ENCODE measurements at places on chromosomes 7 and 10.

GRCh38 chr10:3528271-3528670 is 256.7 kb downstream of the KLF6 start:
- no peak for DNase-seq

GRCh38 chr10:97514344-97514743 is 15.6 kb downstream of the UBTD1 start:
- DNase-seq = no peak

DNA sequence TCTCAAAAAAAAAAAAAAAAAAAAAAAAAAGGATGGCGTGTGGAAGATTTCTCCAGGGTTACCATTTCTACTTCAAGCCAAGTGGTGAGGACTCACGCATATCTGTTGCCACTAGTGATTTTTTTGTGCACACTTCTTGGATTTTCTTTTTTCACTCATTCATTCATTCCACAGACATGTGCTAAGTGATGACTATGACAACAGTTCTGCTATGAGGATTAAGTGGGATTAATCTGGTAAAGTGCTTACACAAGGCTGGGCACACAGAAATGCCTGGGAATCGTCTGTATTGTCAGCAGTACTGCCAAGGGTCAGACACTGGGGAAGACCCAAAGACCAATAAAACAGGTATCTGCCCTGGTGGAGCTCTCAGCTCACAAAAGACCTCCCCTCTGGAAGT is 6.3 kb upstream of the OPN1SW start:
- DNase-seq = no peak

GRCh38 chr10:71065659-71066058 is 146.7 kb upstream of the UNC5B start:
- no peak for DNase-seq

DNA sequence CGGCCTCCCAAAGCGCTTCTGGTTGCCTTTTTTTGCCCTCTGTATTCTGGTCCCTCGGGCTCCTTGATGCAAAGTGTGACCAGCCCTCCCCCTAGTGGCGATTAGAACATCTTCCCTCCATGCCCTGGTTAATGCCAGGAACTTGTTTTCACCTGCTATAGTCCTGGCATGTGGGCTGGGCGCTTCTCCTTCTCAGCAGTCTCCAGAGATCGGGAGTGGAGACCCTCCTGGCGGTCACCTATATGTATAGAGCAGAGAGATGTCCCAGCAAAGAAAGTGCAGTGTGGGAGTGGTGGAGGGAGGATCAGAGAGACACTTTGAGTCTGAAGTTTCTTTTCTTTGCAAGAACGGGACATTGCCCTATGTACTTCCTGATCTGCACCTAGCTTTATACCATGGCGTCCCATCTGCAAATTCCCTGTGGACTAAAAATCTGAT is 264.1 kb downstream of the OTUD1 start:
- DNase-seq = no peak

DNA sequence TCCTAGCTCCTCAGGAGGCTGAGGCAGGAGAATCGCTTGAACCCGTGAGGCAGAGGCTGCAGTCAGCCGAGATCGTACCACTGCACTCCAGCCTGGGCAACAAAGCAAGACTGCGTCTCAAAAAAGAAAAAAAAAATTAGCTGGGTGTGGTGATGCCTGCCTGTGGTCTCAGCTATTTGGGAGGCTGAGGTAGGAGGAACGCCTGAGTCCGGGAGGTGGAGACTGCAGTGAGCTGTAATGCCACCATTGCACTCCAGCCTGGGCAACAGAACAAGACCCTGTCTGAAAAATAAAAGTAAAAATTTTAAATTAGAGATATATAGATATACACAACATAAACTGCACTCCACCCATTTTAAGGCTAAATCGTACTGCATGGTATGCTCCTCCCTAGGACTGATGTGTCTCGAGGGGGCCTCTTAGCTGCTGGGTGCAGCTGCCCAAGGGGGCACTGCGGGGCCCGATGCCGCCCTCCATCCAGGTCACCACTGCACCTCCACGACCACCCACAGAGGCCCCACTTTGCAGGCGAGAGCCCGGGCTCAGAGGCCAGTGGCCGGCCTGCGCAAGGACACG is 40.9 kb upstream of the FOXK1 start:
- no peak for DNase-seq

GRCh38 chr7:157494506-157495176 is 157.8 kb downstream of the DNAJB6 start:
- no peak for DNase-seq

GRCh38 chr10:96089116-96089515 is 41.0 kb upstream of the ZNF518A start:
- DNase-seq = no peak

GRCh38 chr10:88467835-88468485 is 115.2 kb downstream of the RNLS start:
- no peak for DNase-seq

- DNase-seq = peak; percentile 13
Observed at GRCh38 chr7:87599336-87599735, 1.3 kb downstream of the ABCB1 start.

DNA sequence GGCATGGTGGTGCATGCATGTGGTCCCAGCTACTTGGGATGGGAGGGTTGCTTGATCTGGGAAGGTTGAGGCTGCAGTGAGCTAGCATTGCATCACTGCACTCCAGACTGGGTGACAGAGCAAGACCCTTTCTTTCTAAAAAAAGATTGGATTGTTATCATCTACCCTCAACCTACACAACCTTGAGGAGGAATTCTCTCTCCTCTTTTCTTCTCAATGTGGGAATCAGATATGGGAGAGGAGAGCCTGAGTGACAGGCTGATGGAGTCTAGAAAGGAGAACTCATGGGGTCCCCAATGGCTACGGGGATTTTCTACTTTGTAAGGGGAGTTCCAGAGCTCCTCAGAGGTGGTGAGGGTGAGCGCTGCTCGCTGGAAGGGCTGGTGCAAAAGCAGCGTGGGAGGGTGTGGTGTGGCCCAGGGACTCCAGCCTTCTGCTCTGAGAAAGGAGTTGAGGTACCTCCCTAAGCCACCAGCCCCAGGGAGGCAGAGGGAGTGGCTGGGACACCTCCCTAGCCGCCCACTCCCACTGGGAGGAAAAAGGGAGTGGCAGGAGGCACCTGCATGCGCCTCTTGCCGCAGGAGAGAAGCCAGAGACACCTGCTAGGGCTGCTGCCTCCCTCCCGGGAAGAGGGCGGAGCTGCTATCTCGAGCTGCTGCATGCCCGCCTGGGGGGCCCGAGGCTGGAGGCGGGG is 48.4 kb downstream of the GATA3 start:
- no peak for DNase-seq

- DNase-seq = peak; percentile 91
Observed at GRCh38 chr7:604001-604883, 84.6 kb upstream of the PDGFA start.

DNA sequence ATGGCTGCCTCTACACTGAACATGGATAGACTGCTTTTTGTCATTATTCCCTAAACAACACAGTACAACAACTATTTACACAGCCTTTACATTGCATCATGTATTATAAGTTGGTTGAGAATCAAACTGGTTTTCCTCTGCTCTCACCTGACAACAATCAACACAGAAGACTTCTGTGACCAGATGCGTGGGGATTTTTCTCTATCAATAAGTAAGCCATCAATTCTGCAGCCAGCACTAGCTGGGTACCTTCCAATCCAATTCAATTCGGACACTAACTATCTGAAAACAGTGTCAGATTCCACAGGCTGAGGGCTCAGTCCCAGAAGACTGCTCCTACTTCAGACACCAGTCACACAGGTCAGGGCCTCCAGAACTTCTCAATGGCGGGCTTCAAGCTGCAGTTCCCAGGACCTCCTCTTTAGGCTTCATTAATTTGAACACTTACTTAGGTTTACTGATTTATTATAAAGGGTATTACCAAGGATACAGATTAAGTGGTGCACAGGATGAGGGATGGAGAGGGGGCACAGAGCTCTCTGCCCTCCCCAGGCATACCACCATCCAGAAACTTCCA is 36.4 kb upstream of the ASL start:
- no peak for DNase-seq

GRCh38 chr7:105675934-105676371 is 94.7 kb upstream of the EFCAB10 start:
- peak; percentile 19 for DNase-seq

- no peak for DNase-seq
Observed at GRCh38 chr7:124843336-124843735, 77.7 kb upstream of the GPR37 start.

DNA sequence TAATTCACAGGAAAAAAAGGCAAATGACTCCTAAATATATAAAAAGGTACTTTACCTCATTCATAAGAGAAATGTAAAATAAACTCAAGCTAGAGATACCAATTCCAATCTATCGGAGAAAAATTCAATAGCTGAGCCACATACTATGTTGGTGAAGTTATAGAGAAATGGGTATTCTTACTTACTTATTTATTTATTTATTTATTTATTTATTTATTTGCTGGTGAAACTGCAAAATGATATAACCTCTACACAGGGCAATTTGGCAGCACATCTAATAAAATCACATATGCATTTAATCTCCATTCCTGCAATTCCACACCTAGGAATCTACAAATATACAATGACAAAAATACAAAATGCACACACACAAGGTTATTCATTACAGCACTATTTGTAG is 117.5 kb upstream of the TMEM168 start:
- no peak for DNase-seq

- no peak for DNase-seq
Observed at GRCh38 chr10:50512743-50513416, 110.9 kb downstream of the SGMS1 start.

DNA sequence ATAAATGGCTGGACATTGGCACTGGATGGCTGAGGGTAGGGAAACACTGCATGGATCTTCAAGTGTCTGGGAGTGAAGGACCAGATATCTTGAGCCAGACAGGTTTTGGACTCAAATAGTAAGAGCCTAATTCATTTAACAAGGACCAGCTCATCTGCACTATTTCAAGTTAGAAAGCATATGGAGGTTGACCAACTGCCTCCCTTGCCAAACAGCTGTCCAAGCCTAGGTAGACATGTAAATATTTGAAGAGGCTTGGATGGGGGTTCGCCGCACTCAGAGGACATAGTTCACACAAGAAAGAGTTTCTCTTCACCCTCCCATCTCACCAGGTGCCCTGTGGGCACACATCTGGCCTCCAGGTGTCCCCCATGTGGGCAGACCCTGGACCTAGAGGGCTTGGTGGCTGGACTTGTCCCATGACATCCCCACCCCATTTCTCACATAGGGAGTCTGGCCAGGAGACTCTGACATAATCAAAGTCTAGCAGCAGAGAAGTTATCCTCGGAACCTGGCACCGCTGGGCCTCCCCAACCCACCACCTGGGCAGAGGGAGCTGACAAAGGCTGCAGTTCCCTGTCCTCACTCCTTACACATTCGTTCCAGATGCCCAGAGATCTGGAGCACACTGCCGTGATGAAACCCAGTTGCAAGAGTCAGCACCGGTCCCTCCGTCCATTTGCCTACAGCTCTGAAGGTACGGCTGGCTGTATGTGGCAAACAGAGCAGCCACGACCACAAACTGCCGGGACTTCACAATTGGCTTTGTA is 116.9 kb upstream of the GDF10 start:
- no peak for DNase-seq

GRCh38 chr7:153276394-153276793 is 516.8 kb downstream of the ACTR3B start:
- DNase-seq = no peak

DNA sequence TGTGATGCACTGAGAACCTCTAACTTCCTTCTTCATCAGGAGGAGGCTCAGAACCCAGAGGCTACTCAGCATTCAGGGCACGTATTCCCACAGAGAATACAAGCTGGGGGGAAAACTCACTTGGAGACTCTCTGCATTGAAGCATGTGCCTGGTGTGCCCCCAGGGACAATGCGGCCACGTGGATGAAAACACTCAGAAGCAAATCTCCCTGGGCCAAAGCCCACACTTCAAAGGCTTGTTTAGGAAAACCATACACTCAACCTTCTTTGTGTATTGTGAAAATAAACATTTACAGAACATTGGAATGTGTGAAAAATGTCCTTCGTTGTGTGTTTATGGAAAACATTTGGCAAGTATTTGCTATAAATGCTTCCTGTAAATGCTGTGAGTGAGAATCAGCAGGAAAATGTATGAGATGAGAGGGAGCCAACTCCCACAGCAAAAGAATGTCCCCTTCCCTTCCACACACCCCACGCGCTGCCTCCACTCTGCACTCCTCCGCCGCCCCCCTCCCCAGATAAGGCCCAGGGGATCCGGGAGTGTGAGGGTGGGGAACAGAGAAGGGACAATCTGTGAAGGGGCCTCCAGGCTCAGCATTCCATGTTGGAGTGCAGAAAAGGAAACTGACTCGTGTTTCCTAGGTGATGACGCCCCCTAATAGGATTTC is 339.5 kb downstream of the ELMO1 start:
- no peak for DNase-seq

DNA sequence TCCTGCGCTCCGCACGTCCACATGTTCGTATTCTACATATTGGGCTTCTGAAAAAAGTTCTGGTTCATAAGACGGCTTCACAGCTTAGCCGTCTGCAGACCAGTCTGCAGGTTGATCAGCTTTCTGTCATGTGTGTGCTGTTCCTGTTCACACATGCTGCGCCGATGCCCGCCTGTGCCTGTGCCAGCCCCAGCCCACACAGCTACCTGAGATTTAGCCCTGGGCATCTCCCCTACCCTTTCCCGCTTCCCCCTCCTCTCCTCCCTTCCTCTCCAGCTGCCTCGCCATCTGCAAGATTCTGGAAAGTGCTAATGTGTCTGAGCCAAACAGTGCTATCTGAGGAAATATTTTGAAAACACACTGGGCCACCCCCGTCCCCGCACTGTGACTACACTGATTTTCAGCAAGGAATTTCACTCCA is 7.1 kb downstream of the CHST3 start:
- DNase-seq = no peak

DNA sequence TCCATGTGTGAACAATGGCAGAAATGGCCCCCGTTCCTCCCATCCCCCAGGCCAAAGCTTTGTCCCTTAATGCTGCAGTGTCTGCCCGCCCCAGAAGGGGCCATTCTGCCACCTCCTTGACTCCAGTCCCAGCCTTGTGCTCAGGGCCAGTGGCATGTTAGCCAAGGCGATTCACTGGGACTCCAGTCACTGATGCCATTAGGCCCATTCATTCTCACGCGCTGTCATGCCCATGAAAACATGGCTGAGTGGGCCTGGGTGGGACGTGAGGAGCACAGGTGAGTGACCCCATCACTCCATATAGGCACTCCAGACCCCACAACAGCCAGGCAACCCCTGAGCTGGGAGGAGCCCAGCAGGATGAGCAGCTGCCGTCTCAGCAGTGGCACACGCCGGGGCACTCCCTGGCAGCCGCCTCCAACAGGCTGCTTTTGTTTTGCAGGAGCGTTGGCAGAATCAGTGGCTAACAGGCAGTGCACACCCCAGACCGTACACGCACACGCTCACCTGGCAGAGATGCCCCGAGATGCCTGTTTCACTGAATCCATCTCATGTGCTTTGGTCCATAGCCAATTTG is 79.5 kb downstream of the TCERG1L start:
- DNase-seq = no peak

- DNase-seq = no peak
Observed at GRCh38 chr7:115707258-115708012, 323.1 kb downstream of the TFEC start.

GRCh38 chr7:78594156-78594555 is 795.6 kb downstream of the PHTF2 start:
- DNase-seq = no peak

- DNase-seq = no peak
Observed at GRCh38 chr7:73985737-73986141, 42.2 kb upstream of the ELN start.

- no peak for DNase-seq
Observed at GRCh38 chr7:1925973-1926907, 256.2 kb downstream of the ELFN1 start.

Measured in stimulated activated CD8-positive, alpha-beta memory T cell treated with anti-CD3 and anti-CD28 coated beads, Interleukin-2, amount 100 ng/mL, for 1 hour (primary cell).